Natural killer cell (primary cell): ENCODE measurements at places on chromosomes 13 and 19. TPM values are rescaled to one million over a fixed set of nuclear protein-coding genes. Genes with fewer than 3 reads are reported as not detected.

Gene PGLYRP2
- 0.21 TPM for total RNA-seq

DNA sequence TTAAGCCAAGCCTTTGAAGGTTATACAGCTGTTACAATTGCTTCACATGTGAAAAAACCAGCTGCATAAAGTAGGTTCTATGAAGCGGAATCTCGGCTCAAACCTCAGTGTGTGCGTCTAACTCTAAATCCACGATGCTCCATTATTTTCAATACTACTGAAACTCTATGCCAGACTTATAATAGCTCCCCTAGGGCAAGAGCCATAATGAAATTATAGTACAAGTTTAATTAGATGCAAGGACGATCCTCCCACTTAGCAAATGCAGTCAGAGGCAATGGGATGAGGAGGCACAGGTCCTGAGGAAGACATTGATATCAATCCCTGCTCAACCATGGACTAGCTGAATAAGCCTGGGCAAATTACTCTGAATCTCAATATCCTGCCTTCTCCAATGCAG is 31.1 kb downstream of the SLC7A1 start:
- DNase-seq, result no peak

Gene ZNF773
- 10.2 TPM for total RNA-seq

Gene DNAAF3
- not detected for total RNA-seq

DNA sequence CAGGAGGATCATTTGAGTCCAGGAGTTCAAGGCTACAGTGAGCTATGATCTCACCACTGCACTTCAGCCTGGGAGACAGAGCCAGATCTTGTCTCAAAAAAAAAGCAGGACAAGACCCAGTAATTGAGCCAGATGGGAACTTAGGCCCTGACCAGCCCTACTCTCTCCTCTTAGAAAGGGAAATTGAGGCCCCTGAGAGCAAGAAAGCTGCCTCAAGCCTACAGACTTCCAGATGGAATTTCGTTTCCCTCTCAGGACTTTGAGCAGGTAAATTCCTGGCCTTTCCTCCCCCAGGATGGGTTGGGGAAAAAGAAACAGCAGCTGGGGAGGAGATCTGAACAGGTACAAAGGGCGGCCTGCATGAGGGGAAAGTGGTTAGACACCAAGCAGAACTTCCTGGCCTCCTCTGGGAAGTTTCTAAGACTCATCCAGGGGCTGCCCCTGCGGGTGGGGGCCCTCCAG is 3.6 kb upstream of the BCL3 start:
- DNase-seq, result no peak

DNA sequence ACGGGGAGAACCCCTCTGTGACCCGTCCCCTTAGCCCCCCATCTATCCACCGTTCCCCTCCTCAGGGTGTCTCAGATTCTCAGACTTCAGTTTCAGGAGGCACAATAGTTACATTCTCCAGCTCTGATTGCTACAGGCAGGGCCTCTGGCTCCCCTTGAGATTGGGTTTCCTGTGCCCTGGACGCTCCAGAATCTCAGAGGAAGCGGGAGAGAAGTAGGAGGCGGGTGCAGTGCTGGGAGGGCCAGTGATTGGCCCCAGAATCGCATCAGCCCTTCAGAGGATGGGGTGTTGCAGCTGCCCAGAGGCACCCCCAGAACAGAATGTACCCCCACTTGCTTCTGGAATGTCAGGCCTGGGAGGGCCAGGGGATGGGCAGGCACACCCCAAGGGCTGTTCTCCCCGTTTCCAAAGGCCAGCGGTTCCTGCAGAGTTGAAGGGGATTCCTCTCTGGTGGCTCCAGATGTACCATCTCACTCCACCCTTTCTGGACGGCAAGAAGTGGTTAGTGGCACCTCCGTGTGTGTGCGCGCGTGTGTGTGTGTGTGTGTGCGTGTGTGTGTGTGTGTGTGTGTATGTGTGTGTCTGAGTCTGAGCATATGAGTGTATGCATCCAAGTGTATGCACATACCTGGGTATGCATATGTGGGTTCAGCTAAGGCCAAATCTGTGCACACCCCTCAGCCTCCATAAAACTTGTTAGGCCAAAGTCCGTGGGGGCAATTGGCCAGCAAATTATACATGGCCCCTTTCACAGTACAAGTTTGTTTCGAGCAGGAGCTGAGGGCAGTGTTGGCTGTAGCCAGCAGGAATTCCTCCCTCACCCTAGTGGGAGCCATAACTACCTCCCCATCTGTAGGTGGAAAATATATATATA is 35.5 kb downstream of the LYL1 start:
- DNase-seq, result no peak

DNA sequence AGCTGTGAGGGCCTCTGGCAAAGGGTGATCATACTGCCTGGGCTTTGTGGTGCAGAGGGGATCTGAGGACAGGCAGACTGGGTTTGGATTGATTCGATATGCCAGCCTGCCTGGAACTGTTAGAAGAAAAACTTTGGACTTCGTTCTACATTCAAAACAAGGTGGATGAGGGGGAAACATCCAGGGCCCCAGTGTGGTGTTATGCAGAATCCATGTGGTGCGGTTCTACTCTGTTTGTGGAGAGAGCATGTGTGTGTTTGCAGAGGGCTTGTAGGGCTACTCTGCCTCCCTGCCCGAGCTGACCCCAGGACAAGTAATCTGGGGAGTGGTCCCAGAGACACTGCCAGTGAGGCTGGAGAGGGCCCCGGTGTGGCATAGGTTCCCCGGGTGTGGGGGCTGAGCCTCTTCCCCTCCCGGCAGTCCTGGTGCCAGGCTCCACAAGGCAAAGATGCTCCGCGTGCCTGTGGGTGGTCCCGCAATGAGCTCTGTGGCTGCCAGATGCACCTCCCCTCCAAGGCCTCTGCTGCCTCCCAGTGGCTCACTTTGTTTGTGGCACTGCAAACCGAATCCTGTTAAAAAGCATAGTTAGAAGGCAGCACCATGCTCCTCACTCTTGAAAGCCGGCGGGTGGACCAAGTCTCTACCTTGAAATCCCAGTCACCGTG is 22.3 kb upstream of the TFDP1 start:
- peak; percentile 59 for DNase-seq

DNA sequence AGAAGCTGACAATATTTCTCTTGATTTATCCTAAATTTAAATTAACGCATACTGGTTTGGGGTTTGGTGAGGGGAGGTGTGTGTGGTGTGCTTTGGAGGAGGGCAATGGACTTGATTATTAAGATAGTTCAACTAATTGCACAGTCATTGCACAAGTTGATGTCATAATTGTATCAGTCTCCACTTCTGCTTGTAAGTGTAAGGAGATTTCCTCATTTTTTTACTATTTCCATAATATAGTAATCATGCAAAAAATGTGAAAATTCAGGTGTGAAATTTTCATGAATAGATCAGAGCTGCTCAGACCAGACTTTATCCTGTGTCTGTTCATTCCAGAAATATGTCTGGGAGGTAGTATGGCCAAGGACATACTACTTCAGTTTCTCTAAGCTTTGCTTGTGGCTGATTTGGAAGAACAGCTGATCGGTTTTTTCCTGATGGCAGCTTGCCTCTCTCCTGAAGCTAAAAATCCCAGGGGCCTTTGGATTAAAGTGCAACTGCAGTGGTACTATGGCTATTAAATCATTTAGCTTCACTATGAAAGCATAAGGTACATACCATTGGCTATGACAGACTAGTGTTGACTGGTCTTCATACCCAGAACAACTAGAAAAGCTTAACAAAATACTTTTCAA is 201.8 kb upstream of the MIR17HG start:
- no peak for DNase-seq

DNA sequence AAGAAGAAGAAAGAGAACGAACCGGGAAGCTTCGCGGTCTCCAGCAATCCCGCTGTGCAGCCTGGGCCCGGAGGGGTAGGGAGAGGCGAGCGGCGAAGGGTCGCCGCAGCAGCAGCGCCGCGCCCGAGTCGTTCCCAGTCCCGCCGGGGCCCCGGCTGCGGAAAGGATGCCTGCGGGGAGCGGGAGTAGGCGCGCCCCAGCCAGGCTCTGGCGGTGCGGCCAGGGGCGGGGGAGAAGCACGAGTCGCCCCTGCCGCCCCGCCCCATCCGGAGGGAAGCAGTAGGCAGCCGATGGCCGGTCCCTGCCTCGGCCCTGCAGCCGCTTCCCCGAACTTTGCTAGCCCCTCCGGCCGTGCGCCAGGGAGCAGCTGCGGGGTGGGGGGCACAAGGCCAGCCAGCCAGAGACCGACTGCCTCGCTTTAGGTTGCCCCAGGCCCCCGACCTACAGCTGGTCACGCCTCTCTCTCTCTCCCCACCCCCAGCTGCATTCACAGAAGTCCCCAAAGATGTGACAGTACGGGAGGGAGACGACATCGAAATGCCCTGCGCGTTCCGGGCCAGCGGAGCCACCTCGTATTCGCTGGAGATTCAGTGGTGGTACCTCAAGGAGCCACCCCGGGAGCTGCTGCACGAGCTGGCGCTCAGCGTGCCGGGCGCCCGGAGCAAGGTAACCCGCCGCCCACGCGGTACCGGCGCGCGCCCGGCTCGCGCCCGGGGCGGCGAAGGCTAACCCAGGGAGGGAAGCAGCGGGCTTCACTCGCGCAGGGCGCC is 1.1 kb downstream of the VSTM2B start:
- no peak for DNase-seq

DNA sequence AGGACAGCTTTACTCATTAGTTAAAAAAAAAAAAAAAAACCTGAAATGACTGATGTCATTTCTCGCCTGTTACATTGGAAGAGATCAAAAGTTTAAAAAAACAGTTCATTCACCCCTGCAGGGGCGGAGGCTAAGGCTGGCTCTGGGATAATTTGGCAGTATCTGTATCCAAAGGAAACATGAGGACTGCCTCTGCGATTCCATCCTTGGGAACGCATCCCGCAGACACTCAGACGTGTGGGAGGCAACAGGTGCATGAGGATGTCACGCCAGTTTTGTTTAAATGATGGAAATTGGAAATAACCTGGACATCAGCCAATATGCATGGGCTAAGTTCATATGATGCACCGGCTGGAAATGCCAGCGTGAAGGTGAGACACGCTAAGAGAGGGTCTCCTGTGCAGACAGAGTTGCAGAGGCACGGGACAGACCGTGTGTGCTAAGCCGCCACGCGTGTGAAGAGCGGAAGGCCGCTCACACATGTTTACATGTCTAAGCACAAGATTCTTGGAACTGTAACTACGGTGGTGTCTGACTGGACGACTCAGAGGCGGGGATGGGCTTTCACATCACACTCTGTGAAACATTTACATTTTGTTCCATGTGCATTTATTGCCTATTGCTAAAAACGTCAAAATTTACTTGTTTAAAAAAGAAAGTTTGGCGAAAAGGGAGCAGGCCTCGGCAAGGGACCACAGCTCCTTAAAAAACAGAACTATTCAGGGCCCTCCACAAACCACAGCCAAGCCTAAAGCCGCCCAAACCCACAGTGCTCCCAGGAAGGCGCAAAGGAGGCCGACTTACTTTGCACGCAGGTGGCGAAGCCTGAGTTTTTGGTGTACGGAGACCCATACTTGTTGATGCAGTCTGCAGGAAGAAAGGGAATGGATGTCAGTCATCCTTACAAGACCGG is 17.9 kb downstream of the GAS6 start:
- no peak for DNase-seq

Gene ZNF439
- total RNA-seq, result 9.6 TPM

DNA sequence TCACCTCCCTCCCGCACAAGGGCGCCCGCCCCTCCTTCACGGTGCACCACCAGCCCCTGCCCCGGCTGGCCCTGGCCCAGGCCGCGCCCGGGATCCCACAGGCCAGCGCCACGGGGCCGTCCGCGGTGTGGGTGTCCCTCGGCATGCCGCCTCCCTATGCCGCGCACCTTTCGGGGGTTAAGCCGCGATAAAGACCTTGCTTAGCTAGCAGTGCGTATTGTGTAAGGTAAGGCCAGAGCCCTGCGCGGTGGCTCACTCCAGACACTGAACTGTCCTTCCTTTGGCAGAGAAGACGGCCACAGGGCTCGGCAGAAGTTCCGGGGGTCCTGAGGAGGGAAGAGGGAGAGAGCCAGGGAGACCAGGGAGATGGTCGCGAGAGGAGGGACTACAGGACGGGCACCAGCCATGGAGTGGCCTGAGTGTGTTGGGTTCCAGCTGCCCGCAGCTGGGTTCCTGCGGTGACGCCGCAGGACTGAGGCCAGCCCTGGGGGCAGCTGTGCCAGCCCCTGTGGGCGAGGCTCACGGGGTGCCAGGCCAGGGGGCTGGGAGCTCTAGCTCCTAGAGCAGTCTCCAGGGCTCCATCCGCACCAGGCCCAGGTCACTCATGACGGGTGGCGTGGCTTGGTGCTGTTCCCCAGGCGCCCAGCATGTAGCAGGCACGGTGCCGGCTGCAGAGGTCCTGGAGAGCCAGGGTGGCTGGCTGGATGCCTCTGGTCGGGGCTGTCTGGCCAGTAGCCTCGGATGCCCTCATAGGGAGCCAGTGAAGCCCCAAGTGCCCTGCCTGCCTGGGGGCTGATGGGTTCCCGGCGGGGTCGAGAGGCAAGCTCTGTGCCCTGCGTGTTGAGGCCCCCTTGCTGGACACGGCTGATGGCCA is 7.7 kb downstream of the PLEKHJ1 start:
- no peak for DNase-seq

DNA sequence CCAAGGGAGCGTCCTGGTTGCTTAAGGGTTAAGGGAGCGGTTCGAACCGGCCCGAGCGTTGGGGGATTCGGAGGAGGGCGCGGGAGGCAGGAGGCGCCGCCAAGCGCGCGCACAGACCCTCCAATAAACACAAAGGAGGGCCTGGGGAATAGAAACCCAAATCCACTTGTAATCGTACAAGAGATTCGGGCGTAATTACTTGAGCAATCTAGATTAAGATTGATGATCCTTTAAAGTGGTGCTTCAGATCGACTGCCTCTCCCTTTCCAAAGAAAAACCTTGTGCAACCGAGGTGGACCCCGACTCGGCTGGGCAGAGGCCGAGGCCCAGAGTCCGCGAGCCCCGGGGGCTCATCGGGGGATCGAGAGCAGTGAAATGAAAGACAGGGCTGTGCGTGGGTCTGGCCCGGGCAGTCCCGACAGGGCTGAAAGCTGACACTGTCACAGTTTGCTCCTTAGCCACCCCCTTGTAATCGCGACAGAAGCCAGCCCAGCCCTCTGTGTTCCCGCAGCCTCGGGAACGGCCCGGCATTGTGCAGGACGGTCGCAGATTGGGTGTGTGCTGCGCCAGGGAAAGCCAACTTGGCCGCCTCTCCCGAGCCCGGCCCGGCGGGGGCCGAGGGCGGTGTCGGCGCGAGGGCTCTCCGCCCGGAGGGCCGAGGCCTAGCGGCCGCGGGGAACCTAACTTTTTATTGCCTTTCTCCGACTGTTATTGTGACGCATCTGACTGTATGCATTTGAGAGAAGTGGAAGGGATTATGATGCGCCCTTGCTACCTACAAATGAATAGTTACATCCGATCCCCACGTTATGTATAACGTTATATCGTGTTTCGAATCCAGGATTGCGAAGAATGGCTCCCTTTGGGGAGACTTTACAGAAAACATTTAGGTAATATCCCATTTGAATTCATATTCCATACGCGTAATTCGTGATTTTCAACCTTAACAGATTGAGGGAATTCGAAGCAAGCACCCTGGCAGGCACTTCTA is 5.5 kb downstream of the MAB21L1 start:
- DNase-seq, result peak; percentile 1
